ENCODE measurements at places on chromosomes 2 and 18. TPM values are rescaled to one million over a fixed set of nuclear protein-coding genes. Genes with fewer than 3 reads are reported as not detected.

CD226 gene
- 56.9 TPM for total RNA-seq

RAB17 gene
- 0.30 TPM for total RNA-seq

SLC9A2 gene
- total RNA-seq, result 0.04 TPM

ARL5A gene
- total RNA-seq, result 60.8 TPM

RIT2 gene
- not detected for total RNA-seq

Measured in activated CD4-positive, alpha-beta T cell treated with anti-CD3 and anti-CD28 coated beads for 36 hours (primary cell).